GM23248 (cell line): ENCODE measurements at places on chromosomes 1 and 21.
A peak's percentile ranks its signal among the peaks of the same experiment; 100 is the strongest.

DNA sequence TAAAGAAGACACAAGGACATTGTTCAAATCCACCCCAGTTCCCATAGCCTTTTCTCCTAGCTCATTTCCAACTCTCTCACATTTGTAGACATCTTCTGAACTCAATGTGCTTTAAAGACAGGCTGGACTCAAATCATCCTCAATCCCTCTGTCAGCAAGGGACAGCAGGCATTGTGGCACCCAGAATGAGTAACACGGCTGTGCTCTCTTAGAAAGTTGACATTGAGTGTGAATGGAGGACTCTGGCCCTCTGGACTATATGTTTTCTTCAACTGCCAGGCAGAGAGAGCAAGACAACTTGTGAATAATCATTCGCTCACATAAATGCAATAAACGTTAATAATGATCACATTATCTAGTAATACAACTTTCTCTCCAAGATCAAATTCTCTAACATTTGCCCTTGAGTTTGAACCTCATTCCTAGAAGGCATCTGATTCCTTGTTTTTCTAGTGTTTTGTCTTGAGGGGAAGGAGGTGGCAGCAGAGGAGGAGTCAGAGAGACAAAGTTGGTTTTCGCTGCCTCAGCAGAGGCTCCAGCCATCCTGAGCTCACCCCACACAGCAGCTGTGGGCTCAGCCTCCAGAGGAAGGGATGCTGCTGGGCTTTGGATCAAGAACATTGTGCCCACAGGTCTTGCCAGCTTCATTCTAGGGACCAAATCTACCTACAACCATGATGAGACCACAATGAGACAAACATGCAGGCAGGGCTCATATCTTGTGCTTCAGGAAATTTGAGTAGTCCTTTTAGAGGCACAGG, 85.1 kb downstream of the BCAR3 start:
- DNase-seq: no peak

GRCh38 chr1:214021321-214021720, 33.5 kb downstream of the PROX1 start:
- no peak for DNase-seq

DNA sequence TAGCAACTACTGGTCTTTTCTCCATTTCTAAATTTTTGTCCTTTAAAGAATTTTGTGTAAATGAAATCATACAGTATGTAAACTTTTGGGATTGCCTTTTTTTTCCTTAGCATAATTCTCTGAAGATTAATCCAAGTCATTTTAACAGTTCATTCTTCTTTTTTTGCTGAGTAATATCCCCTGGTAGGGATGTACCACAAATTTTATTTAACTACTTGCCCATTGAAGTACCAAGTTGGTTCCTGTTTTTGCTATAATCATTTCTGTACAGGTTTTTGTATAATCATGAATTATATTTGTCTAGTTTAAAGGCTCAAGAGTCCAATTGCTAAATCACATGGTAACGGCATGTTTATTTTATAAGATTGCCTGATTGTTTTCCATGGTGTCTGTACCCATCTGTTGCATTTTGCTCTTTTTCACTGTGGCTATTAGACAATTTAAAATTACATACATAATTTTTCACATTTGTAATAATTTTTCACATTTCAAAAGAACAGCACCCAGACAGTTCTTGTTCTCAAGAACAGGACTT, 891.1 kb downstream of the USP25 start:
- DNase-seq: no peak

DNA sequence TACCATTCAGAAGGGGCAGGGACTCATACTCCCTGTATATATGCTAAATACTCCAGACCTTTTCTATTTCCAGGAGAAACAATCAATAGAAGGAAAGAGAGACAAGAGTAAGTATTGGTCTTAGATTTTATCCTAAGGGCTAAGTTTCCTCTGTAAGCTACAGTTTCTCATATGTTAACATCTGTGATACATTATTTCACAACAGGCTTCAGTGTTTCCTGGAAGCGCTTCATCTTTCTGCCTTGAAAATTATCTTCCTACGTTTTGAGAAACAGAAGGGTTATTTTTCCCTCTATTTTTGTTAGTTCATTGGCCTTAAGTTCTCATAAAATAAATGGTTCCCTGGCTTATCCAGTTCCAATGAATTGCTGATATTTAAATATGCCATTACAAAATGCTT, 15.6 kb downstream of the FMO1 start:
- DNase-seq: peak; percentile 24

DNA sequence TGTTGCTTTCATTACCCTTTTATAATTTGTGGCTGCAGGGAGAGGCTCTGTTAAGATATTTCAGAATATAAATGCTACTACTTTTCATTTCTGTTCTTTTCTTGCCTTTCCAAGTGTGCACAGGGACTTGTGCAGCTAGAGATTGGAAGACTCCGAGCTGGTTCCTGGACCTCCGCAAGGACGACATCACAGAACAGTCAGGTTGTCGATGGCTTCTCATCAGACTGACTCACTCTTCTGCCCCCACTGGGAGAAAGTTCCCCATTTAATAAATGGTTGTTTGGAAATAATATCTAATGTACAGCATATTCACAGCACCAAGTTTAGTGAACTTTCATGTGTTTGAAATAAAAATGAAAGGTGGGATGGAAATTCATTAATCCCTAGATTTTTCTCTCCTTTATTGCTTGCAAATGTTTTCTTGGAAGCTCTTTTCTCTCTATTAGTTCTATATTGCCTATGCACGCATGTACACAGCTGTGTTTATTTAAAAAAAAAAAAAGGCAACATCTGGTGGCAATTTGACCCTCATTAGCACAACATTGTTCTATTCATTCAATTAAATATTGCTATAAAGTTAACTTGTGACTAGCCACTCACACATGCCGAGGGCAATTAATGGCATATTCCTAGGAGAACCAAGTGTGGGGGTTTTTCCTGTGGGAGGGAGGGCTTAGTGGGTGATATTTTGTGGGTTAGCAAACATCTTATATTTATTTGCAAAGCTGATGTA, 77.5 kb upstream of the L1TD1 start:
- DNase-seq: no peak

DNA sequence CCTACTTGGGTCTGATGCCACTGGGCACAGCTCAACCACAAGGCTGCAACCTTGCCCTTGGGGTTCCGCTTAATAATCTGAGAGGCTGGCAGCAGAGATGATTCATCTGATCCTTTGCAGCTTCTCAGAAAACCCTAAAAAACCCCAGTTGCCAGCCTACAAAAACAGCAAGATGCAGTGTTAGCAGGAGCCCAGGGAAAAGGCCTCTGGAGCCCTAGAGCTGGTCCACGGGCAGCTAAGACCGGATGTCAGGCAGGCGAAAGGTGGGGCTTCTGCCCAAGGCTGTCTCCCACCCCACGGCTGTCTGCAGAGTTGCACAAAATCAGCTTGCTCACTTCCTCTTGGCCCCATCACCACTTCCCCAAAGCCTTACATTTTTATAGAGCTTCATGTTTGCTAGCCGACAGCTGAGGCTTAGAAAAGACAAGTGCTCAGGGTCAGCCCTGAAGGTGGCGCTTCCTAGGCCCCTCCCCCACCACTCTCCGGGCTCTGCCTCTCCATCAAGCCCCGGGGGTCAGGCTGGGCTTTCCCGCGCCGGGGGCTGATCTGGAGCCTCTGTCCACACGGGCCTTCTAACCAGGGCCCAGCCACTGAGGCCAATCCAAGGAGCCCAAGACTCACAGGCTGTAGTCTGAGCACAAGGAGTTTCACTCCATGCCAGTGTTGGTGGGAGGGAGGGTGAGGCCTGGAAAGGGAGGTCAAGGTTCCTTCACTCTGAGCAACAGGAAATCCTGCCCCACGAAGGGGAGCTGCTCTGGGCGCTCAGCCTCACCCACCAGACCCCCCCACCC, 4.2 kb upstream of the ADORA3 start:
- peak; percentile 83 for DNase-seq

GRCh38 chr1:33042831-33043230, 6.1 kb upstream of the AK2 start:
- DNase-seq: no peak

GRCh38 chr1:20540281-20540680, 12.1 kb upstream of the FAM43B start:
- DNase-seq: peak; percentile 52

GRCh38 chr1:77624102-77624501, 58.4 kb downstream of the ZZZ3 start:
- no peak for DNase-seq

GRCh38 chr1:19710825-19711611, 46.3 kb downstream of the HTR6 start:
- no peak for DNase-seq

DNA sequence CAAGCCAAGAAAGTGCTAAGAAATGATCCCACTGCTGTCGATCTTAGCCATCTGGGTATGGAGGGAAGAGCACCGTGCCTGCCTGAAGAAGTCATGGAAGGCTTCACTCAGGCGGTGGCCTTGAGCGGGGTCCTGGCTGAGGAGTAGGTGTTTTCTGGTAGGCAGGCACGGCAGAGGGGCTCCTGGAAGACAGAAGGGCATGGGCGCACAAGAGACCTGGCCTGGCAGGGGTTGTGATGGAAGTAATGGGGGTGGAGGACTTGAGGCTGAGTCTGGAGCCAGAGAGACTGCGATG, 185.1 kb downstream of the KAZN start:
- DNase-seq: no peak

GRCh38 chr1:245500546-245500945, 345.8 kb downstream of the KIF26B start:
- DNase-seq: peak; percentile 96

DNA sequence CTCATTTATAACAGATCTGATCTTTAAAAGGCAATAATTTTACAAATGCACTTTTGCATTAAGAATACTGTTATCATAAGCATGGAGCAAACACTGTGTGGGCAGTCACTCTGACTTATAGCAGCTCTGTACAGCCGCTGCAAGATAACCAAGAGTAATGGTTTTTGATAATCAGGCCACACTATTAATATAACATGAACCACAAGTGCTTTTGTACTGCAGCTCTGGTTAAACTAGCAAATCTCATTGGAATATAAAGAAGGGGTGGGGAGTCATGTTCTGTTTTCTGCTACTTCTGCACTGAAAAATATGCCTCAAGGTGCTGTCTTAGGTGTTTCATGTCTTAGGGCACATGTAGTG, 357.4 kb downstream of the LMO4 start:
- DNase-seq: no peak

- DNase-seq: no peak
These were observed 105.8 kb downstream of the GREM2 start for GRCh38 chr1:240506176-240506575.

DNA sequence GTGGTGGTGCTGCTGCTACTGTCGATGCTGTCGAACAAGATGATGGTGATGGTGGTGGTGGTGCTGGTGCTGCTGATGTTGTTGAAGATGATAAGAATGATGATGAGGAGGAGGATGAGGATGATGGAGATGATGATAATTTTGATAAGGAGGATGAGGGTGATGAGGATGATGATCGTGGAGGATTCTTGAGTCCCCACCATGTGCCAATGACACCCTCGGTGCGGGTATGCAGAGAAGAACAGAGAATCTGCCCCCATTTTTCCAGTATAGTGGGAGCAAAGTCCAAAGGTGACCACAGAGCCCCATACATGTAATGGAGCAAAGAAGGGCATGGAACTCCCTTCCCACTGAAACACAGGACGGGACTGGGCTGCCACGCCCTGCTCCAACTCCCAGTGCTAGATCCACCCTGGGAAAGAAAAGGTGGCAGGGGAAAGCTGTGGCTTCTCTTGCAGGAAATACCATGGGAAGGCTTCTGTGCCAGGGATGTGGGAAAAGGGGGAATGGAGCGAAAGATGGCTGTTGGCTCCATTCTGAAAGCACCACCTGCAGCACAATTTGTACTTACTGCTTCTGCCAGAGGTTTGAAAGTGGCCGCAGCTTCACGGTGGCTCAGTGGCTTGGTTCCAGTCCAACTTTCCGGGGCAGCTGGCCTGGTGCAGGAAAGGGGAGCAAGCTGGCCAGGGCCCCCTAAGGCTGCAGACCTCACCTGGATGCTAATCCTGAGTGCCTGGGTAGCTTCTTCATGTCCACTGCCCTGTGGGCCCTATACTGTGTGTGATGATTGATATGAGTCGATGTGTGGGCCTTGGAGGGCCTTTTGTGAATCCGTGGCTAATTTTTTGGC, 387.2 kb upstream of the VAMP3 start:
- no peak for DNase-seq

DNA sequence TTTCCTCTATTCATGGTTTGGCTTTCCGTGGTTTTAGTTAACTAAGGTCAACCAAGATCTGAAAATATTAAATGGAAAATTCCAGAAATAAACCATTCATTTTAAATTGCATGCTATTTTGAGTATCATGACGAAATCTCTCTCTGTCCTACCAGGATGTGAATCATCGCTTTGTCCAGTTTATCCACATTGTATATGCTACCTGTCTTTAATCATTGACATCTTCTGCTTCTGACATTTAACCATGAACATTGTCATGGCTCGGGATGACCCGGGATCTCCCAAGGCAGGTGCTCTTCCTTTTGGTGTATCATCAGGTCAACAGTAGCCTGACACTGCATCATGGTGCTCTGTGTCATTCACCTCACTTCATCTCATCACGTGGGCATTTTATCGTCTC, 125.5 kb upstream of the HNRNPU start:
- DNase-seq: peak; percentile 59

DNA sequence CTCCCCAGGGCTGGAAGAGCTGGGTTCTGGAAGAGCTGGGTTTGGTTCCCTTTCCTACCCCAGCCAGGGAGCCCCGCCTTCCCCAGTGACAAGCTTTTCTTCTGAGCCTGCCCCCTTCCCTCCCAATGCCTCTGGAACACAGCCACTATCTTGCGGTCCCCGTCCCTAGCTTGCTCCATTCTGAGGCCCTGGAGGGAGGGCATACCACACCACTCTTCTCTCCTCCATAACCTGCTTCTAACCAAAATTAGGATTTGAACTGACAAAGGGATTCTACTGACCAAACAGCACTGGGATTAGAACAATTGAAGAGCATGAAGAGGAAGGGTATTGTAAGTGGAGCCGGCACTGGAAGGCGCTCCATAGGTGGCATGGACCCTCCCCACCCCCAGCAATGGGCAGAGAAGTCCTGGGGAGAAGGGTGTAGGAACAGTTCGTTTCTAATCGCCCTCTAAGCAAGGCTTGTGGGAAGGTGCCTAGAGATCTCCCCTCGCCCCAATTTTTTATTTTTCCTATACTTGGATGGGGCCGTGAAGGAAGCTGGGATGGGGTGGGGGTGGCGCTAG, 690 bp downstream of the C1orf216 start:
- peak; percentile 88 for DNase-seq

GRCh38 chr1:4794020-4794780, 139.8 kb downstream of the AJAP1 start:
- DNase-seq: no peak

DNA sequence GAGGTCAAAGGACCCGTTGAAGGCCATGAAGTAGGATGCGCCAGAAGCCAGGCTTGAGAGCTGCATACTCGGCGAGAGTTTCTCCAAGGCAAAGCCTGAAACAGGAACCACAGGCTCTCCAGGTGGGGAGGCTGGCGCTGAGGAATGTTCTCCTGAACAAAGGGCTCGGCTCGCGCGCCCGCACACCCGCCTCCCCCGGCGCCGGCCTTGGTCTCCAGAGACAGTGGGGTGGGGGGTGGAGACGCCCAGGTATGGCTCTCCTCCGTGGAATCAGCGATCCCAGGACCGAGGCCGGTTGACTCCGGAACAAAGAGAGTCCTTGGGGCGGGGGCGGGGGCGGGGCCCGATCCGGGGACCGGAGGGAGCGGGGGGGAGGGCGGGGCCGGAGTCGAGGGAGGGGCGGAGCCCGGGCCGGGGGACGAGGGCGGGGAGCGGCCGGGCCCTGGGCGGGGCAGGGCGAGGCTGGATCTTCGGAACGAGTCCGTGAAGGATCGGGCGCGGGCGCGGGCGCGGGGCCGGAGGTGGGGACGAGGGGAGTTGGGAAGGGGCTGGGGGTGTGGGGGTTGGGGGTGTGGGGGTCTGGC, 85.0 kb downstream of the NKAIN1 start:
- peak; percentile 89 for DNase-seq

- no peak for DNase-seq
These were observed 65.2 kb downstream of the CDC42BPA start for GRCh38 chr1:227253065-227253464.

- DNase-seq: peak; percentile 70
These were observed 29.4 kb upstream of the TRIM17 start for GRCh38 chr1:228445843-228446650.
